Vagina (tissue), 2 donors: ENCODE measurements at places on chromosomes 4 and X.

- DNase-seq, result no peak
Measured at GRCh38 chr4:100569196-100569595, 51.4 kb upstream of the EMCN start.

DNA sequence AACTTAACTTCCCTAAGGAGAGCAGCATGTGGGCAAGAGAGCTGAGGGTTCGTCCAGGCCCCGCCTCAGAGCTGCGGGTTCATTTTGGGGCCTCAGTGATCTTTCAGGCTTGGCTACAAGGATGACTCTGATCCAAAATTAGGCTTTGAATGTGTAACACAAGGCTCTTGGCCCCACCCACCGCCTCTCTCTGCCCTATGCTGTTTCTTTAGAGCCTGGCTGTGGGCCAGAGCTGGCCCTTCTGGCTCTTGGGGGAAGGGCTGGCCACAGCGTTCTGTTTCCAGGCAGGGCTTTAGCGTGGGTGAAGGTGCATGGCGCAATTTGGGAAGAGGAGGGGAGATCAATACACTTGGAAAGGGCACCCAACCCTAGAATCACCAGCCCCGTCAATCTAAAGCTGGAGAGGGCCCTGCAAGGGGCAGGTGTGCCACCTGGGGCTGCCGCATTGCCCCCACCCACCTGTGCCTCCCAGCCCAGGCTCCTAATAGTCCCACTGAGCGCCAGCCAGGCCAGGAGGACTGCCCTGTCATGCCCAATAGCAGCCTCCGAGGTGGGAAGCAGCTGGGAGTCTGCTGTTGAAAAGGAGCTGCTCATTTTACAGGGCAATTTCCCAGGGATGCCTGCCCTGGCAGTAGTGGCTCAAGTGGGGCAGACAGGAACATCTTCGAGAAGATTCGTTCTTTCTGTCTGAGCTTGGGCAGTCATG lies 84.5 kb upstream of the MAML3 start:
- no peak for DNase-seq

DNA sequence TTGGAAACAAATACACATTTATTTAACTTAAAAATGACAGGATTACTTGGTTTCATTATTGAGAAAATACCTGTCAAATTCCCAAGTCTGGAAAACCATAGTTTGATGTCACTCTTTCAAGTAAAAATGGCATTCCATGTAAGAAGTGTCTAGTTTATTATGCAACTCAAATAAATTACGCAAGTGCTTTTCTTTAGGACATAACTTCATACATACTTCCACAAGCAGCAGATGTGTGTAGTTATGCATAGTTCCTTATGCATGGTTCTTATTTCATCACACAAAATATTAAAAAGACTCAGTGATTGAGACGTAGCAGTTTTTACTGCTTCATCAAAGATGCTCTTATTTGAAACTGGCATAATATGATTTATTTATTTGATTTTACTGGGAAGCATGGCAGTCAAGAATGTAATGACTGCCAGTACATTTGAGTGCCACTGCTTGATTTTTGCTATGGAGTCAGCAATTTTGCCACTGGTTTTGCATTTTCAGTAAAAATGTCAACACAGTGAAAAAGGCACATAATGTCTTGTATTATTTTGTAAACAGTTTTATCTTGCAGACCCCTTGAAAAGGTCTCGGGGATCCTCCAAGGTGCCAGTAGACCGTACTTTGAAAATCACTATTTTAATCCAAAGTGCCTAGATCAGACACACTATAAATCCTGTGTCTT lies 62.1 kb downstream of the CLCN3 start:
- no peak for DNase-seq

- no peak for DNase-seq
Measured at GRCh38 chr4:80171251-80171650, 26.1 kb upstream of the PRDM8 start.

- DNase-seq, result no peak
Measured at GRCh38 chr4:164396439-164396838, 357.5 kb upstream of the SMIM31 start.

- no peak for DNase-seq
Measured at GRCh38 chrX:46258356-46258755, 286.9 kb downstream of the ZNF674 start.

DNA sequence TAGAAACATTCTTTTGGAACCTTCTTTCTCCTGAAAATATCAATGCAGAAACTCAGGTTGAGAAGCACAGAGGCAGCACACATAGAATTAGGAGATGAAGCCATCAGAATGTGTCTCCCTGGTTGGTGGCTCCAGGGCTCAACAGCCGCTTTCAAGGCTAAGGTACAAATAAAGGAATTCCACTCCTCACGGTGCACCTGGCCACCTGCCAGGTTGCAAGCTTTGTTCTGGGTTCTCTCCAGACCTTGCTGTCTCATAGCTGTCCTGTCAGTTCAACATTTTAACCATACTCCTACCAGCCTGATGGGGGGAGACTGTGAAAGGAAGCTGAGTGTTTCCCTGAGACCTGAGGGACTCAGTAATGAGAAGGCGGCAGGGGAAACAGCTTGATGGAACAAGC lies 96.3 kb upstream of the HPF1 start:
- no peak for DNase-seq

DNA sequence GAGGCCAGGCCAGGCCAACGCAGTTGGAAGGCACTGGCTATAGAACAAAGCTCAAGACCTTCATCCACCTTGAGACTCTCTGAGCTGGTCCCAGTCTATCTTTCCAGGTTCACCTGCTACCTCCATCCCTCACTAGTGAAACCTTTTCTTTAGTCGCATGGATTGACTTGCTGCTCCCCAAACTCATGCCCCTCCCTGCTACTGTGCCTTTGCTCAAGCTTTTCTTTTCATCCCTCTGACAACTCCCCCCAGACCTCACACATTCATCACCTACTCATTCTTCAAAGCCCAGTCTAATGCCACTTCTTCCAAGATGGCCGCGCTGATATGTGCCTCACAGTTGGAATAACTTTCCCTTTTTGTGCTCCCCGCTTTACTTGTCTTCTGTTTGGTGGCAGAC lies 58.0 kb downstream of the CNGA2 start:
- peak; percentile 55 for DNase-seq

GRCh38 chr4:158371158-158371557 lies 150.5 kb upstream of the RXFP1 start:
- no peak for DNase-seq

GRCh38 chr4:137408527-137409177 lies 123.6 kb downstream of the PCDH18 start:
- no peak for DNase-seq

- no peak for DNase-seq
Measured at GRCh38 chr4:56979421-56980072, 851 bp downstream of the POLR2B start.

GRCh38 chr4:48361012-48361400 lies 19.7 kb downstream of the SLAIN2 start:
- no peak for DNase-seq

- DNase-seq, result no peak
Measured at GRCh38 chr4:77194366-77194765, 37.4 kb downstream of the CCNG2 start.

GRCh38 chrX:106726485-106727437 lies at the start of gene RNF128:
RNF128 (plus strand) TSS chrX:106726701; CDS start chrX:106726914, 213 bp downstream.
- no peak for DNase-seq

DNA sequence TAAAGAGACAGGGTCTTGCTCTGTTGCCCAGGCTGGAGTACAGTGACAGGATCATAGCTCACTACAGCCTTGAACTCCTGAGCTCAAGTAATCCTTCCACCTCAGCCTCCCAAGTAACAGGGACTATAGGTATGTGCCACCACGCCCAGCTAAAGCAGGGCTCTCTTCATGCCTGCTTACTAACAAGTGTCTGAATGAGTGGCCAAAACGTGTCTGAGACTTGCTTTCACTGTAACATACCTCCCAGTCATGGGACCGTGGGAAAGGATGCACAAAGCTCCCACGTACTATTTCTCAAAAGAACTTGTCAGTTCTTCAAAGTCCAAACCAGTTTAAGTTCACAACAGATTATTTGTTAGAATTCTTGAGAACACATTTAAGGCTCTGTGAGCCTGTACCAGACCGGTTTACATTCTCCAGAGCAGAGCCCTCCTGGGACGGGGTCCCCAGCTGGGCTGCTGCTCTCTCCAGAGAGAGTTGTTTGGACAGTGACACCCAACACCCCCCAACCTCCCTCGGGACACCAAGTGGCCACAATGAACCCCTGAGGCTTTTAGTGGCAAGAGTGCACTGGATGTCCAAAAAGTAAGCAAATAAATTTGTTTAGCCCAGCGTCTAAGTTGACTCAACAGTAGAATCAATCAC lies 24.1 kb downstream of the SH3KBP1 start:
- DNase-seq, result no peak

DNA sequence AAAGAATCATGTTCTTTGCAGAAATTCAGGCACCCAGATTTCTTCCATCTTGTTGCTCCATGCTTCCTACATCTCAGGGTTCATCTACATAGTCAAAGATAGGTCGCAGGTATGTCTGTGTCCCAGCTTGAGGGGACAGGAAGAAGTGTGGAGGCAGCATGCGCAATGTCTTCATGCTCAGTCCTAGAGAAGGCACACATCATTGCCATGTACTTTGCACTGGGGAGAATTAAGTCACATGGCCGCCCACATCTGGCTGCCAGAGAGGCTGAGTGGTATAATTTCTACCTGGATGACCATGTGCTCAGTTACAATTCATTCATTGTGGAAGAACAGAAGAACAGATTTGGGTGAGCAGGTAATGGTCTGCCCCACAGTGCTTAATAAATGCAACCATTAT lies 54.1 kb downstream of the GAB1 start:
- no peak for DNase-seq

DNA sequence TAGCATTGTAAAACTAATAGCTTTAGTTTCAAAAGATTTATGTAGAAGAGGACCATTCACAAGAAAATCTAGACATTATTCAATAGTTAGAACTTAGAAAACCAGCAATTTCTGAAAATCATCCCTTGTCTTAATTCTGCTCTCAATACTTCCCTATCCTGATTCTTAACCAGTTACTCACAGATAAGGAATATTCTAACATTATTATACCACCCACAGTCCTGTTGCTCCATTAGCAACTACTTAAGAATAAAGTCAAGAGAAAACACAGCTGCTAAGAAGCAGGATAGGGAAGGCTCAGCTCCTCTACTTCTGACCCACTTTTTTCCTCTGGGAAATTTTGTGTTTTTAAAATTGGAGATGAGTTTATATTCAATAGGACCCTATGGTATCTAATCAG lies 47.7 kb downstream of the PHKA1 start:
- DNase-seq, result no peak
